ENCODE measurements at places on chromosomes 7 and 10. TPM values are rescaled to one million over a fixed set of nuclear protein-coding genes. Genes with fewer than 3 reads are reported as not detected.

Gene GDF2
- total RNA-seq: not detected

Gene CLRN3
- not detected for total RNA-seq

Gene GSTO2
- total RNA-seq: 0.54 TPM

Gene TUBB8
- not detected for total RNA-seq

Gene TMEM229A
- total RNA-seq: not detected

Gene HTR7
- total RNA-seq: 0.26 TPM

Gene CPA2
- not detected for total RNA-seq

GRCh38 chr7:1665549-1666316 is 4.3 kb upstream of the ELFN1 start:
- no peak for DNase-seq

GRCh38 chr10:69413221-69413865 is 3.4 kb downstream of the TACR2 start:
- DNase-seq: no peak

DNA sequence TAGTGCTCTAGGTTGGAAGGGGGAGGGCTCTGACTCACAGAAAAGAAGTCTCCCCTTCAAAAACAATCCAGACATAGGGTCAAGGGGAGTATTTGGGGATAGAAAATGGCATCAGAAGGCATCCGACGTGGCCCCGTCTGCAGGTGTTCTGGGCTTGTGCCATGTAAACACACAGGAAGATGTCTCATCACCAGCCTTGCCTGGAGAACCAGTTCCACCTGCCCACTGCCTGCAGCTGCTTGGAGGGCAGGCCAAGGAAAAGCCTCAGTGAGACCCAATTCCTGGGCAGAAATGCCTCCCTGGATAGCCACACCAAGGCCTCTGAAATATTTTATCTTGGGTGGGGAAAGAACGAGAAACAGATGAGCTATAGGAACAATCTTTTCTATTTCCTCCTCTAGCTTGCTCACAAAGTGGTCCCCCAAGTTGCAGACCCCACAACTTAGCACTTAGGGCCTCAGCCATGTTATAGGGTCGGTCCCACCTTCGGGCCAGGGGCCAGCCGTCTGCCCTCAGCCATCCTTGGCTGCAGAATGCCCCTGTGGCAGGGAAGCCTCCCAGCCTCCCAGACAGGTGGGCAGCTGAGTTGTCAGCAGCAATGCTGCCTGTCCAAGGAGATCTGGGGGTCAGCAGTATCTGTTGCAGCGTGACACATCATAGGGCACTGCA is 54.3 kb upstream of the ECHDC3 start:
- DNase-seq: no peak

DNA sequence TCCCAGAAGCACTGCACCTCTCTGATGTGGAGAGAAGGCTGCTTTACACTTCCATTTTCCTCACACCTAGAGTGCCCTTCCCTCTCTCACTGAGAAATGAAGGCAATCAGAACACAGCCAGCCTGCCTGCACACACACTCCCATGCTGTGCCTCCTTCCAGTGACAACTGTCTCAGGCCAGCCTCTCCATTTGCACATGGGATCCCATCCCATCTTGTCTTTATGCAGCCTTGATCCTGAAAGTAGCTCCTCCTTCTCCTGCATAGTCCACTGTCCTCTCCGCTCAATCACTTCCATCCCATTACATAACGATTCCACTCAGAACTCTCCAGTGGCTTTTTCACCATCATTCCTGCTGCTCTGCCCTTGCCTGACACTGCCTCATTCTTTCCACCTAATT is 203.7 kb upstream of the STK17A start:
- no peak for DNase-seq

DNA sequence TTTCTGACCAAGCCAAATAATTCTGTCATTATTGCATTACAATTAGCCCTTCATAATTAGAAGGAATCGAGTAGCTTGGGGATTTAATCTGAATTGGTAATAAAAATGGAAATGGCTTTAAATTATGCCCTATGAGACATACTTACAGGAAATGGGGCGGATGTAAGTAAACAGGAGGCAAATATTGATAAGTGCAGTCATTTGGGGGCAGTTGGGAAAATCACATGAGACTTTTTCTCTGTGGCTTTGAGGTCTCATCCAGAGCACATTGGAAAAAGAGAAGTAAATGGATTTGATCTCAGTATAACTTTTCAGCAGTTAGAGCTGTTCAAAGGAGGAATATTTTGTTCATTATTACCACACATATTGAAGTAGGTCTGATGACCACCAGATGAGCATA is 307.8 kb upstream of the POM121L12 start:
- DNase-seq: no peak

DNA sequence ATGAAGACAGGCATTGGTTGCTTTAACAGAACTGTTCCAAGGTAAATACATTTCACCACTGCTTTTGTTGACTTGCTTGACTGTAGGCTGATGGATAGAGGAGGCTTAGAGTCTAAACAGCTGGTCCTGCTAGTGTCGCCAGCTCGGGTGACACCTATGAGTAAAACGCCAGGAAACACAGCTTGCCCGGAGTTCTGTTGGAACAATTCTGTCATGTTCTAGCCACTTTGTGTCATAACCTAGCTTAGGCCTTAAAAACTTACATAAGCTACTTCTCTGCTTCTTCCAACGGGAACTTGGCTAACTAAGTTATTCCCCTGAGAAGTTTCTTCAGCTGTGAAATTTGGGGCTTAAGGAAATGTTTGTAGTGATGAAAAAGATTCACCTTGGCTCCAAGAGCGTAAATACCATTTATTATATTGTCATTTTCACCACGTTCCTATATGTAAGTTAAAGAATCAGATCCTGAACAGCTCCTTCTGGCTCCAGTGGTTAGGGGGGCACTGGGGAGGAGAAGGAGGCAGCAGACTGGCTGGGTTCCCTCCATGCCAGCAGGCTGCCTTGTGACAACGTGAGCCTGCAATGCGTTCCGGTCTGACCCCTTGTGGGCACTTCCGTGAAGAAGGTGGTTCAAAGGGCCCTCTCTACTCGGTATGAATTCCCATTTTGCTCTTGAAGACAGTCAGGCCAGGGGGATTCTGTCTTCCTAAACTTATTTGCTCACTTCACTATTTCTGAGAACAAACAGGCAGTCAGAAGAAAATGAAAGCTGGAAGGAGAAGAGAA is 253.2 kb downstream of the BMPER start:
- no peak for DNase-seq

DNA sequence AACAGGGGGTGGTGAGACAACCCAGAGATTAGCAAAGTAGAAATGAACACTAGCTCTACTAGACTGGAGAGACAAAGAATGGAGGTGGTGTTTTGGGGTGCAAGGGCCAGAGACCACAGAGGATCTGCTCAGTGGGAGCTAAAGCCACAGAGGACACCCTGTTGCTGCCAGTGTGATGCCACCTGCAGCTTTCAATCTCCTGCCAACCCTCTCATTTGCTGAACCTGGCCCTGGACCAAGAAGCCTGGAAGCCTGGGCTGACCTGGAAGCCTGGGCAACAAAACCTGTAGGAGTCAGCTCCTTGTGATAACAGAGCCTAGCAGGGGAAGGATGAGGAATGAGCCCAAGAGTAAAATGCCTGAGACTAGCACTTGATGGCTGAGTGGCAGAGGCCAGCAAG is 81.1 kb upstream of the ADO start:
- no peak for DNase-seq

- DNase-seq: no peak
Measured at GRCh38 chr10:50579491-50580261, 44.1 kb downstream of the SGMS1 start.

DNA sequence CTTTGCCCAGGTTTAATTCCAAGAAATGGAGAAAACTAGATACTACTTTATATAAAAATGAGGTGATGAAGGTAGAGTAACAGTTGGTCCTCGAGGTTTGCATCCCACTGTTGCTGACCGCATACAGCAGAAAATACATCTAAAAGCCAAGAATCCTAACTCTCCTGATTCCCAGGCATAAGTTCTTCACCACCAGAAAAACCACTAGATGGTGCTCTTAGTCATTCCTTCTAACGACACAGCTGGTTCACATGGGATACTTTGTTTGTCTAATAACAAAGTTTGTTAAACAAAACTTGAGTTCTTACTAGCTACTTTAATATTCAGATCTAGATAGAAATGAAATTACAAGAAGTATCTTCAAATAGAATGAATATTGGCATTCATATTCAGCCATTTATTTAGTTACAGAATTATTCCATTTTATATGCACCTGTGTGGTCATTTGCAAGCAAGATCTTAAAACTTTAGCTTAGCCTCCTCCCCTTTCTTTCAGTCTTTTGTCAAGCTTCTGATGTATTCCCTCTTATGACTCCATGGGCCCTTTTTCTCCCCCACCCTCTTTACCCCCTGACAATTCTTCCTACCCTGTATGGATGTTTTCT is 54.1 kb upstream of the CYP26C1 start:
- no peak for DNase-seq
